ENCODE measurements at places on chromosomes 3 and 15.

DNA sequence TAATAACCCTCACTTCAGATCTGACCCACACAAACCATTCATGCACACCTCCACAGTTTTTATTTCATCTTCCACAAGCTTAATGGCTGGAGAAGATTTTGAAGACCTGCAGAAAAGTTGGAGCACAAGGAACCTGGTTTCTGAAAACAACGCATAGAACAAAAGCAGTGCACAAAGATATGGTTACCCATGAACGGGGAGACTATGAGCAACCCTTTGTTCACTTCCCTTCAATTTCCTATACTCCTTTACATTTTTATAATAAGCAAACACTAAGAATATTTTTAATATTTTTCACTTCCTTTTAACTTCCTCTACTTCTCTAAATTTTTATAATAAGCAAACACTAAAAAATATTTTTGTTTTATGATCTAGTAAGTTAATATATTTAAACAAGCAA is 103.5 kb upstream of the UBE2E2 start:
- DNase-seq, result no peak

DNA sequence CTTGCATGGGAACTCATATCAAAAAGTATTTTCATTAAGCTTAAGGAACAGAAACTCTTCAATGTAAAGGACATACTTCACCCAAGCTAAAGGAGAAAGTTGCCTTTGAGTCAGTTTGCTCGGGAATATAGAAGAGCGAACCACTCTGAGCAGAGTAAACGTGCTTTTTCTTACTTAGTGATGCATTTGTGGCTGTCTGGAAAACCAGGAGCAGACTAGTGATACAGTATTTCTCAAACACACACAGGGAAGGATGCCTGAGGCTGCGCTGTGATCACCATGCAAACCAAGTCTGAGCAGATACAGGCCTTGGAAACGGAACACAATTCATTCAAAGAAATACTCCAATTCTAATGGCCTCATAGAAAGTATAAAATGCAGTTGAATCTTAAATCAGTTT is 121.0 kb upstream of the CDIN1 start:
- DNase-seq, result no peak

GRCh38 chr3:171995486-171995885 is 43.9 kb upstream of the FNDC3B start:
- DNase-seq, result no peak

DNA sequence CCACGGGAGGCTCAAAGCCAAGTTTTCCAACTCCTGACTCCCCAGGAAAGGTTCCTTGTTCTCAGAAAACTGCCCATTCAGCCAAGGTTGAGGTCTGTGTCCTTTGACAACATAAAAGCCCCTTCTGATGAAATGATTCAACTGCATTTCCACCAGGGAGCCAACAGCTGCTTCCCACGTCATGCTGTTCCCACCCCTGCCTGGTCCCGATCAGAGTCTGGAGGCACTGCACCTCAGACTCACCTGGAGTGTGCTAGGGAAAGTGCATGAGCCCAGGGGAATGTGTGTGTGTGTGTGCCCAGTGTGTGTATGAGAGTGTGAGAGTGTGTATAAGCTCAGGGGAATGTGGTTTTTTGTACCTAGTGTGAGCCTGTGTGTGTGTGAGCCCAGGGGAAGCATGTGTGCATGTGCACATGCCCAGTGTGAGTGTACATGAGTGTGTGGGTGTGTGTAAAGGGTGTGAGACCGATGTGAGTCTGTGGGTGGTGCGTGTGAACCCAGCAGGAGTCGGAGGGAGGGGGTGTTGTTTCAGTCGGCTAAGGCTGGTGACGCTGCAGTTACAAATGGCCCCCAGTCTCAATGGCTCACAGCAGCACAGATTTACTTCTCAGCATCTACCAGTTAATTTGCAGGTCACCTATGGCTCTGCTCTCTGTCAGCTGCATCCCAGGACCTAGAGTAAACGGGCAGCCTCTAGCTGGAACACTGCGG is 20.3 kb upstream of the SLC6A1 start:
- no peak for DNase-seq

- DNase-seq, result peak; percentile 95
These were observed 209.4 kb downstream of the CADPS start for GRCh38 chr3:62665627-62666437.

DNA sequence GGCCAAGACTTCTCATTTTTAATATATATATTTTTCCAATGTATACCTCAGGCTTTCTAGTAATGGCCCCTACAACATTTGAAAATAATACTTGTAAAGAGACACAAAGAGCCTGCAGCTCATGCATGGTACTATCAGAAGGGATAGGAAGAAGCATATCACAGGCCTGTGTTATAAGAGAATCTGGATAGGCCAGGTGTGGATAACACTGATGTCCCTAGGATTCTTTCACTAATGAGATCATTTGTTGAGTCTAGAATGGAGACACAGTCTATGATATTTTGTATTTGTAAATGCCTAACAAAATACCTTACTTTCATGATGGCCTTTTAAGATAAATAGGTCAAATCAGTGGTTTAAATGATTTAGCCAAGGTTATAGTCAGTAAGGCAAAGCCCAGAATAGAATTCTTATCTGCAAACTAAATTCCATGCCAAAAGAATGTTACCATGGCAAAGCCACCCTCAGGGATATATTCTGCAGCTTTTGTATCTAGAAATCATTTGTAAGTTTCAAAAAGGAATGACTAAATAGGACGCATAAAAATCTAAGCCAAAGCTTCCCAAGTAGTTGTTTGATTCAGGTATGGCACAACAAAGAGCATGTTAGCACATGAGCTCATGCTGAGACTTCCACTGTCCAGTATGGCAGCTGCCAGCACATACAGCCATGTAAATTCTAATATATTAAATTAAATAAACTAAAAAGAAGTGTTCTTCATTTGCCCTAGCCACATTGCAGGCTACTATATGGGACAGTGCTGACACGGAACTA is 10.0 kb downstream of the DCP1A start:
- no peak for DNase-seq

DNA sequence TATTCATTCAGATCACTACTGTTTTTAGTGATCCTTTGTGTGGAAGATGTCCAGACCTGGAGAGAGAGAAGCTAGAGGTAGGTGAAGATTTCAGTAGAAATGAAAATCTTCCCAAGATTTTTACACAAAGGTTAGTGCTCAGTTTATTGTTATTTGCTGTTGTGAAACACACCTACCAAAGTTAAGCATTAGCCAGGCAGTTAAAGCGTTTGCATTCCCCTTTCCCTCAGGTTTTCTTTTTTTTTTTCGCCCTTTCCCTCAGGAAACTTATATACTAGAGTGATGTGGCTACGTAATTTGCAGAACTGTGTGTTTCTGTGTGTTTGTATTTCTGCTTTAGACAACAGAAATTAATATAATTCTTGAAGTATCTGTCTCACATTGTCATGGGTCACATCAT is 34.5 kb downstream of the USP3 start:
- no peak for DNase-seq

DNA sequence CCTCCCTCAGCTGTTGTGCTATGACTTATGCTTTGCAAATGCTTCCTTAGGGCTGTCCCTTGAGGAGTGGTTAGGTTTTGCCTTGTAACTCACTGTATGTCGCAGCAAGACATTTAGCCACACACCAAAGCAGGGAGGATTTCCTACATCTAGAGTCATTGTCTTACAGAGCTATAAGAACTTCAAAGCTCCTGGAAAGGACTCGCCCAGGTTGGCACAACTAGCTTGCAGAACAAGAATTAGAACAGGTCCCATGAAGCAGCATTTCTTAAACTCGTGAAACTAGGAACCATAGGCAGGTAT is 19.4 kb upstream of the ACAP2 start:
- DNase-seq, result no peak

GRCh38 chr3:100865442-100865841 is 127.8 kb downstream of the ABI3BP start:
- no peak for DNase-seq

GRCh38 chr3:178152988-178153387 is 383.2 kb upstream of the KCNMB2 start:
- DNase-seq, result no peak

DNA sequence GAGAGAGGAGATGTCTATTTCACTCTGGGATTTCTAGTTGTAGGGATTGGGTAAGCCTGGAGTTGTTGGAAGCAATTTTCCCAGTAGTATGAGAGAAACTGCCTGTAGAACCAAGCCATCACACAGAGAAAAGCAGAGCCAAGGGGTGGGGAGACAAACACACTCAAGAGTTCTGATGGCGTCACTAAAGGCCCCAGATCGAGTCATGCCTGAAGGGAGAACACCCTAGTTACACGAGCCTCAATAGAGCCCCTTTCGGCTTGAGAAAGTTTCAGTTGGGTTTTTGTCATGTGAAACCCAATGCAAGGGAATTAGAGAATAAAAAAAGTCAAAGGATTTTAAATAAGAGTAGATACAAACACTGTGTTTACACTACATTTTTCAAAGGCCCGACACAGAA is 66.1 kb upstream of the PFN2 start:
- no peak for DNase-seq

- DNase-seq, result no peak
These were observed 211.5 kb downstream of the LSAMP start for GRCh38 chr3:116233711-116234357.

DNA sequence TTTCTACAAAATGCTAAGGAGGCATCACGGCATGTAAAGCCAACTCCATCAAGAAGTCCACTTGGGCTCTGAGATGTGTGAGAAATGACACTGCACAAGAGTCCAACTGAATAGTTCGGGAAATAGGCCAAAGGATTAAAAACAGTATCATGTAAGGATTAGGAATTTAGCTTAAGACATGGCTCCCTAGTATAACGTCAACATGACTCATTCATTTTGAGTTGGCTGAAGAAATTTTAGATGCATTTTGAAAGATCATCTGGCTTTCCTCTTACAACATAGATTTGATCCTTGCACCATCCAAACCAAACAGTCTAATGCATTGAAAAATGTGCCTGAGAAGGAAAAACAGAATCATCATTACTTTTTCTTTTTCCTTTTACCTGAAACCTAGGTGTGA is 109.3 kb upstream of the MME start:
- DNase-seq, result peak; percentile 8

All from eye (tissue), 1 donor.